ENCODE measurements at places on chromosomes 12 and 14.

DNA sequence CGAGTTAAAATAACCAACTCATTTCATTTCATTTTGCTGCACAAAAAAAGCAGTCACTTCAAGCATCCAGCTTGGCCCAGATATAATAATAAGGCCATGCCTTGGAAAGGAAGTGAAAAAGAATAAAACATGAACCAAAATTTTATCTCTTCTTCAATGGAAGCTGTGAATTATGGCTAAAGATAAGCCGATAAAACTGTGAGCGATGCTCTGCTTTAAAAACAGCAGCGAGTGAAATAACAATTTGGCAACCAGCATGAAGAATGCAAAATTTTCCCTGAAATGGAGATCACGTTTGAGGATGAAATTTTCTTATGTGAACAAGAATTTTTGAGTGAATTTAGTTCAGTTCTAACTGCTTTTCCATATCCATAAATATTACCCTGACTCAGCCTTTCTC lies 70.4 kb downstream of the KCNC2 start:
- H3K27ac ChIP-seq: no peak overlapping the region
- no peaks in the 10 kb centered on the region for H3K27me3 ChIP-seq
- no peaks in the 10 kb centered on the region for H3K36me3 ChIP-seq
- no peaks in the 10 kb centered on the region for H3K4me1 ChIP-seq

DNA sequence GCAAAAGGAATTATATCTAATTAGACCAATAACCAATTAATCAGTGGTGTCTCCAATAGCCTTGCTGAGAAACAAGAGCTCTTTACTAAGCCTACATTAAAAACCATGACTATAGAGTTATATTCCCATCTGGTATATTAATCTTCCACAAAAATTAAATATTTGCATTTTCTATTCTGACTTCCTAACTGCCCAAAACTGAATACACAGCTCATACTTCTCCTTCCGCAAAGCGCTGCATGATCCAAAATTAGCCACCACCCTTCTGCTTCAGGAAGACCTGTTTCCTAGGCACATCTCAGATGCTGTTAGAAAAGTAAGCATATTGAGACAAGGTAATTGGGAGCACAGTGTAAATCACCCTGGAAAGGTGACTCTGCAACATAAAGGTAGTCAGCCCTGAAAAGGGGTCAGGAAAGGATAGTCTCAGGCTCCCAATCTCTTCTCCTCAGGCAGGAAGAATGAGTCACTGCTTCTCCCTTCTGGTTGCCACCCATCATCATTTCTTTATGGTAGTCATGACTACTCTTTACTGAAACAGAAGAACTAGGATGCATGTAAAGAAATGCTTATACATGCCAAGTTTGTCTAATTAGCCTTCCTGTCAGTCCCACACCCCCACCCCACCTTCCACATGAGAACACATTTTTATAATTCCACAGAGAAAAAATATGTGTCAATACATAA lies 54.3 kb downstream of the PLCZ1 start:
- no peak overlapping the region for H3K4me3 ChIP-seq
- H3K36me3 ChIP-seq: no peaks in the 10 kb centered on the region
- DNase-seq: no peak
- no peak overlapping the region for H3K27ac ChIP-seq
- H3K4me1 ChIP-seq: no peaks in the 10 kb centered on the region

DNA sequence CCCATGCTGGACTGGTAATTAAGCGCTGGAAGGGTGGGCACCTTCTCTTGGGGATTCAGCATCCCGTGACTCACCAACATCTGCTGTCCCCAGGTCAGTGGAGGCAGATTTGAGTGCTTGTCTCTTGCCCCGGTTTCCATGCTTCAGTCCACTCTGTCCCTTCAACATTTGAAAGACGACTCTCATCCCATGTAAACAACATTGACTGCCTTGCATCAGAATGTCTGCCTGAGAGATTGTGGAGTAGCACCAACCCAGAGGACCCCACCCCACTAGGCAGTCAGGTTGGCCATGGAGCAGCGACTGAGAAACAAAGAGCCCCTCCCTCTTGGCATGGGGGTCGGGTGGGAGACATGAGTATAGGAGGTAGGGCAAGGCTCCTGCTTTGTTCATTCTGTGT lies 4.9 kb upstream of the STAC3 start:
- peaks cover 3% of the 10 kb centered on the region for H3K4me1 ChIP-seq
- no peaks in the 10 kb centered on the region for H3K27me3 ChIP-seq
- H3K36me3 ChIP-seq: 0 out of 2 replicates have a peak, but pooled peaks cover 2% of the 10 kb centered on the region
- H3K27ac ChIP-seq: no peak overlapping the region
- H3K4me3 ChIP-seq: no peak overlapping the region
- no peak for DNase-seq

GRCh38 chr12:19627719-19628118 lies 188.4 kb downstream of the AEBP2 start:
- no peaks in the 10 kb centered on the region for H3K36me3 ChIP-seq
- H3K4me1 ChIP-seq: no peaks in the 10 kb centered on the region
- no peak overlapping the region for H3K27ac ChIP-seq
- no peaks in the 10 kb centered on the region for H3K27me3 ChIP-seq
- H3K4me3 ChIP-seq: no peak overlapping the region
- DNase-seq: no peak

DNA sequence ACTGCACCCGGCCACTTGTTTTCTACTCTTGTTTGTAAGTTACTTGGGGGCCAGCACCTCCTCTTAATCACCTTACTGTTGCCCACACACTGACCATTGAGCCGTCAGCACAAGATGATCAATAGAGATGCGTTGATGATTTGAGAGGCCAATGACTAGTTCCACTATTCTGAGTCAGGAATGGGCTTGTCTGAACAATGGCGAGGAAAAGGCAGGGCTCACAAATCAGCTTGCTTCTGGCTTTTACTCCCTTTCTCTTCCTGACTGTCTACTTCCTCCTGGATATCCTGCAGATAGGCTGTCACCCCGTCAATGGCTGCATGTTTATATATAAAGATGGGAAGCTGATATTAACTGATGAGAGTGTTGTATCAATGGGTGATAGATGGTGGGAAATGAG lies 29.1 kb upstream of the HDAC7 start:
- peaks cover 4% of the 10 kb centered on the region for H3K4me1 ChIP-seq
- H3K36me3 ChIP-seq: no peaks in the 10 kb centered on the region
- DNase-seq: no peak
- peaks cover 2% of the 10 kb centered on the region for H3K27me3 ChIP-seq
- H3K4me3 ChIP-seq: no peak overlapping the region

DNA sequence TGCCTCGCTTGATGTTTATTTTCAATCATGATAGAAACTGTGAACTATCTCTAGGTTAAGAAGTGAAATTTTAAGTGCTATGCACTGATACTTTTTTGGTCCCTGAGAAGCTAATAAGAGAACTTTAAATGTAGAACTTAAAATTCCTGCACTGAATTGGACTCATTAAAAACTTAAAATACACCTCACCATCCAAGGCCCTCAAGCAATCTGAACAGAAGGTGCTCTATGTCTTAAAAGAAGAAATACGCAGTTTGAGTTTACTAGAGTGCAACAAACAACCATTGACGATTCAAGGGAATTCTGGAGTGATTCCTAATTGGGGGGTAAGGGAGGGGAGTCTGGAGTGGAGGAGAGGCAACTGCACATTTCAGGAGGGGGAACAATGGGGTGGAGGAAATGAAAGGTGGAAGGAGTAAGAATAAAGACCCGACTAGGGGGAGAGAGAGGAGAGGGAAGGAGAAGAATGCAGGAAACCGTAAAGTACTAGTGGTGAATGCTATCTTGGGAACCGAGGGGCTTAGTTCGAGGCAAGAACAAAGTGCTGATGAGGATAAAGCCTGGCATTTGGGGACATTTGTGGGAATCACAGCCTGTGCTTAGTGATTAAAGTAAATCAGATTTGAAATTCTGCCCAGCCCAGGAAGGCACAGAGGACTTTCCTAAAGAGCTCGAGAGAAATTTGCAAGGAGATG lies 389.7 kb downstream of the AACS start:
- H3K27ac ChIP-seq: no peak overlapping the region
- H3K27me3 ChIP-seq: no peaks in the 10 kb centered on the region
- peaks cover 3% of the 10 kb centered on the region for H3K4me1 ChIP-seq
- DNase-seq: no peak

DNA sequence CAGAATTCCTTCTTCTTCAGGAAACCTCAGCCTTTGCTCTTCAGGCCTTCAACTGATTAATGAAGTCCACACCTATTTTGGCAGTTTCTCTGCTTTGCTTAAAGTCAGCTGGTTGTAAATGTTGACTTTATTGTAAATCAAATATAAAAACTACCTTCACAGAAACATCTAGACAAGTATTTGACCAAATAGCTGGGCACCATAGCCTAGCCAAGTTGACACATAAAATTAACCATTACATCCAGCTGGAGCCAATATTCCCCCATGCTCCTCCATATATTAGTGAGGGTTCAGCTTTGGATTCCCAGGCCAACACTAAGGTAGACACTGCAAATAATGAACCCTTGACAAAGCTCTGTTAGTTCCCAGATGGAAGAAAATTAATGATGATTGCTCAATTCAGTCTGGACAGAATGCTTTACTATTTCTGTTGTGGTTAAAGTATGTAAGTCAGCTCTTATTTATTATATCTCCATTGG lies 125.5 kb downstream of the ZFP36L1 start:
- no peak for DNase-seq
- no peaks in the 10 kb centered on the region for H3K27me3 ChIP-seq

- H3K36me3 ChIP-seq: no peaks in the 10 kb centered on the region
- H3K27me3 ChIP-seq: no peaks in the 10 kb centered on the region
- H3K4me3 ChIP-seq: no peak overlapping the region
- H3K27ac ChIP-seq: no peak overlapping the region
- peaks cover under 1% of the 10 kb centered on the region for H3K4me1 ChIP-seq
- no peak for DNase-seq
Measured at GRCh38 chr14:63438065-63438757, 105.0 kb downstream of the PPP2R5E start.

DNA sequence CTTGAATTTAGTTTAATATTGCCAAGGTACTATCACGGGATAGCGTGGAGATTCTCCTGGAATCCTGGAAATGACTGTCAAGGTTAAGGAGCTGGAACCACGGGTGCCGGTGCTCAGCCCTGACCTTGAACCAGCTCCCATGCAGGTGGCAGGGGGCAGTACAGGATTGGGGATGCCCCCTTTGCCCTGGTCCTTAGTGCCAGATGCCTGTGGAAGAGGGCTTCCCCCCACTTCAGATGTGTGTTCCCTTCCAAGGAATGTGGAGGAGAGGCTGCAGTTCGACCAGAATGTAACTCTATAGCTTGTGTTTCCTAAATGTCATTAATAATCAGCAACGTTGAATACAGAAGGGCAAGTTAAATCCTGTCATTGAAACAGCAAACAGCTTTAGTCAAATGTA lies 258.9 kb downstream of the VRK1 start:
- H3K27ac ChIP-seq: no peak overlapping the region
- H3K4me3 ChIP-seq: no peak overlapping the region
- no peak for DNase-seq

DNA sequence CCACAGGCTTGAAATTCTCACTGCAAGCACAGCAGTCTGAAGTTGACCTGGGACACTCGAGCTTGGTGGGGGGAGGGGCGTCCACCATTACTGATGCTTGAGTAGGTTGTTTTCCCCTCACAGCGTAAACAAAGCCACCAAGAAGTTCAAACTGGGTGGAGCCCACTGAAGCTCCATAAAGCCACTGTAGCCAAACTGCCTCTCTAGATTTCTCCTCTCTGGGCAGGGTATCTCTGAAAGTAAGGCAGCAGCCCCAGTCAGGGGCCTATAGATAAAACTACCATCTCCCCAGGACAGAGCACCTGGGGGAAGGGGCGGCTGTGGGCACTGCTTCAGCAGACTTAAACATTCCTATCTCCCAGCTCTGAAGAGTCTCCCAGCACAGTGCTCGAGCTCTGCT lies 31.7 kb upstream of the ST8SIA1 start:
- no peak overlapping the region for H3K4me3 ChIP-seq
- no peak overlapping the region for H3K27ac ChIP-seq
- H3K36me3 ChIP-seq: no peaks in the 10 kb centered on the region
- no peaks in the 10 kb centered on the region for H3K4me1 ChIP-seq

GRCh38 chr12:38772437-38772836 lies 133.0 kb downstream of the CPNE8 start:
- no peak for DNase-seq
- no peak overlapping the region for H3K4me3 ChIP-seq
- H3K27me3 ChIP-seq: no peaks in the 10 kb centered on the region
- H3K4me1 ChIP-seq: no peaks in the 10 kb centered on the region

- peaks cover 2% of the 10 kb centered on the region for H3K4me1 ChIP-seq
- no peak overlapping the region for H3K27ac ChIP-seq
- H3K4me3 ChIP-seq: no peak overlapping the region
- no peaks in the 10 kb centered on the region for H3K36me3 ChIP-seq
Measured at GRCh38 chr12:45655186-45655585, 74.3 kb upstream of the ARID2 start.

DNA sequence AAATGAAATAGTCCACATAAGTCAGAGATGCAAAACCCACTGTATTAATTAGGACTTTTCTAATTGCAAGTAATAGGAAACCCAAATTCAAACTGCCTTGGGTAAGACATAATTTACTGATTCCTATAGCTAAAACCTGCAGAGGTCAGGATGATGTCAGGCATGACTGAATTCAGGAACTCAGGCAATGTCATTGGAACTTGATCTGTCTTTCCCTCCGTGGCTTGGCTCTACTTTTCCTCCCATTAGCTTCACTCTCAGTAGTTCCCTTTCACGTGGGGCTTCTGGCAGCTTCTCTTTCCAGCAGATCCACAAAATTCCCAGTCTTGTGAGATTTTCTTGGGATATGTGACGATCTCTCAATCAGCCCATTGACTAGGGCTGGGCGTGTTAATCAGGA lies 2.4 kb upstream of the JDP2 start:
- H3K36me3 ChIP-seq: no peaks in the 10 kb centered on the region
- peaks cover 15% of the 10 kb centered on the region for H3K4me1 ChIP-seq
- H3K4me3 ChIP-seq: no peak overlapping the region
- no peak for DNase-seq

Measured in H1 (cell line).